ENCODE measurements at places on chromosomes 12 and 14.

DNA sequence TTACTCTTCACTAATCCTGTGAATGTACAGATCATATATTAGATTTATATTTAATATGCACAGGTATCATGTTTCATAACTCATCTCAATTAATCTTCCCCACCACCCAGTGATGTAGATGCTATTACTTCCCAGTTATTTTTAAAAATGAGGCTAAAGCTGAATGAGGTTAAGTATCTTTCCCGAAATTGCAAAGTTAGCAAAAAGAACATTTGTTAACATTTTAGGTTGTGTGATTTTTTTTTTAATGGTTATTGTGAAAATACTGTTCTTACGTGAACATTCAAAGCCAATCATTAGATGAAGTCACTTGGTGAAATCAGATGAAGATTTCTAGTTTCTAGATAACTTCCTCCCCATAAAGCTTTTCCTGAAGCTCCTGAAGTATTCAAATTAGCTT, 186.9 kb upstream of the PLEKHA5 start:
- DNase-seq, result no peak

DNA sequence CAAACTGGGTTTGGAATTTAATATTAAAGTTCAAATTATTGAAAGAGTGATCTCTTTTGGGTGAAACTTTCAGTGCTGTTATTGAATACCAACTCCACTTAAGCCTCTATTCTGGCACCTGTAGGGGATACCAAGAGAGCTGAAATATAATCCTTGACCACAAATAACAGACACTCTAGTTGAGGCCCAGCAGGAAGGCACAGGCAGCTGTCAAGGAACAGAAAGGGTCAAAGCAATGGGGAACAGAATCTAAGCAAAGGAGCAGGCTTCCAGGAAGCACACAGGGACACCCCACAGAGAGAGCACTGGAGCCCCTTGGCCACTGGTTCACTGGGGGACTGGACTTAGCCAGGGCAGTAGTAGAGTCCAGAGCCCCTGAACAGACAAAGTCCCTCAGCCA, 120.9 kb upstream of the SFSWAP start:
- no peak for DNase-seq

GRCh38 chr12:73625226-73625625, 912.4 kb upstream of the ATXN7L3B start:
- DNase-seq, result no peak

DNA sequence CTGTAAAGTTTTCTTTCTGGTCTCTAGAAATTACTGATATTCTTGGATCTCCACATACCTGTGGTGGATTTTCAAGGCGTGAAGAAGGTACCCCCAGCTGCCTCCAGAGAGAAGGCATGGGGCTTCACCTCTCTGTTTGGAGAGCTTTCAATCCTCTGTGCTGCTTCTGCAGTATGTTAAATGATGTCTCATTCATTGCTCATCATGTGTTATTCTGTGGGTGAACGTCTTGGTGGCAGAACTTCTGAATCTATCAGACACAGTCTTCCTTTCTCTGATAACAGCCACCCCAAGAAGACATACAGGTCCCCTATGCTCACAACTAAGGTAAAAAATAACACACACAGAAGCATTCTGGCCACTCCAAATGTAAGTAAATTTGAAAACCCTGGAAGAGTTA, 221.3 kb upstream of the TMEM260 start:
- DNase-seq, result no peak

- DNase-seq, result no peak
These were observed 54.9 kb upstream of the CISTR start for GRCh38 chr12:53806721-53807120.

GRCh38 chr12:45816652-45817051, 87.1 kb downstream of the ARID2 start:
- DNase-seq, result no peak

- DNase-seq, result no peak
These were observed 31.0 kb downstream of the PLCZ1 start for GRCh38 chr12:18706798-18707197.

- DNase-seq, result peak; percentile 76
These were observed 568.3 kb downstream of the TMEM121 start for GRCh38 chr14:106094654-106095189.

DNA sequence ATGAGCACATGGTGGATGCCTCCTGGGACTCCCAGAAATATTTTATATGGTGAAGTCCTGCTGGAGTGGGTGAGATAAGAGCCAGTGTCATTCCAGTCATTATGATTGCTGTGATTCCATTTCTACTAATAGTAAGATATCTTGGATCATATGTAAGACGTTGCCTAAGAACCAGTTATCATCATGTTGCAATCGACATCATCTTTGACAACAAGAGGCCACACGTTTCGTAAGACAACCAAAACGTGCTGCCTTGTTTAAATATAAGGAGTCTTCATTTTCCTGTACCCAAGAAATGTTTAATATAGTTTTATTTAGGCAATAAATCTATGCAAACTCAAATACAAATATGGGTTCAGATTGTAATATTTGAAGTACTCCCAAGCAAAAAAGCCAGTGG, 58.4 kb downstream of the SPTSSA start:
- no peak for DNase-seq

GRCh38 chr12:75345531-75345930, 11.1 kb downstream of the GLIPR1L1 start:
- DNase-seq, result no peak

DNA sequence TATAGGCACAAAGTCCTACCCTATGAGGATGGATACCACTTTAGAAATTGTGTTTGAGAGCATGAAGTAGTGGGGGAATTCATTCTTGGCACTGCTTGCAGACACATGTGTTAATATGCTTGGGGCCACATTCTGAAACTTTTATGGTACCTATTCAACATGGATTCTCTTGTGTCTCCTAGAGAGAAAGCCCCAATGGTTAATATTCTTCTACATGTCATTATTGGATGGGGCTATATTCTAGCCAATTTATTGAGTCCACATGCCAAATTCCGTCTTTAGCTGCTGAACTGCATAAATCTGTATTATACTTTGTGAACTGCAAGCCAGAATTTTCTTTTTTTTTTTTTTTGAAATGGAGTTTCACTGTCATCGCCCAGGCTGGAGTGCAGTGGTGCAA, 140.0 kb downstream of the KICS2 start:
- DNase-seq, result no peak

DNA sequence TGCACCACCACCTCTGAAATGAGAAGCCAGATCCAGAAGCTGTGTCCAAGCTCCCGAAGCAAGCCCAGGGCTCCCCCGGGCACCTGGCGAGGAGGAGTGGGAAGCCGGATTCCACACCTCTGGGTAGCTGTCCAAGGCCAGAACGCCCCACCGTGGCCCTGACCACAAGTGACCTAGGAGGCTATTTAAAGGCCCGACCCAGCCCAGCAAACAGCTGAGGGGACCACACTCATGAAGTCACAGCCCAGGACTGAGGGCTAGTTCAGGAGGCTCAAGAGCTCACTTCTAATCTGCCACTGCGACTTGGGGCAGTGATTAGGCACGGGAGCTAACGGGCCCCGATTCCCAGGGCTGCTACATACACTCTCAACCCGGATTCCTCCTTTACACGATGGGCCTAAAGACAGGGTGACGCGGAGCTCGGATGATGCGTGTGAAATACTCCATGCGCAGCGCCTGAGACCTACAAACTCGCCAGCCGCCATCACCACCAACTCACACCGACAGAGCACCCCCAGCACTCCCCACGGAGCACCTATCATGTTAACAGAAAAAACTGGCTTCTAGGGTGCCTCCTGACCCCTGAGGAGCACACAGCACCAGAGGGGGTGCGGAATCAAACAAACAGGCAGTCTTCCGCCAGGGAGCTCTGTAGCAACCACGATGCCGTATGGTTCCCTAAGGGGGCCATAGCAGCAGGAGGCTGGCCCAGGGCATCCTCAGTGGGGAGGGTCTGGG, 84.0 kb upstream of the GPR68 start:
- DNase-seq, result no peak

DNA sequence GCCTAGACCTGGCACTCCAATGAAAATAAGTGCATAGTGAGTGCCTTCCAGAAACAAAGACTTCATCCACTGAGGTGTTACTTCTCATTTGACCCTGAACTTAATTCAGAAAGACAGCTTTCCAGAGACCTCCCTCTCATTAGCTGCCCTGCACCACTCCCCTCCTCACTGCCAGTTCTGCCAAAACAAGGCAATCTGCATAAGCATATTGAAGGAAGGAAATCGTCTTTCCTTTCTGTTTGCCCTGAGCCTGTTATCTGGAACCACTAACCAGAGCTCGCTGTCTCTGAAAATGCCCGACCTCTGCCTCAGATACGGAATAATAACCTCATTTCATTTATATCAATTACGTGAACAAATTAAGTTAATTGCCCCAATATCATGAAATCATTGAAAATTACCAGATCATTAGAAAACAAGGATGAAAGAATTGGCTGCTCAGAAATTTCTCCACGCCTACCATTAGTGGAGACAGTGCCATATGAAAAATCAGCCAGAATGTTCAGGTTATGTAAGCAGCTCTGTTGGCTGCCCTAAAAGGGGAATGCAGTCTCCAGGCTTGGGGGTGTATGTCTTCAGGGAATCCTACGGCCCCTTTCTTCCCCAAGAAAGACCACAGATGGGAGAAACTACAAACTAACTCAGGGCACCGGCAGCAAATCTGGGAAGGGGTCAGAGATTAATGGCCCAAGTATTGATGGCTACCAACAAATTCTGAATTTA, 149.9 kb upstream of the FKBP4 start:
- DNase-seq, result no peak

- peak; percentile 62 for DNase-seq
These were observed 15.6 kb downstream of the PLBD2 start for GRCh38 chr12:113373969-113374368.

All from hematopoietic multipotent progenitor cell treated with erythropoietin and hydrocortisone succinate and interleukin-3 and kit ligand, for 17 days (in vitro differentiated cells).